ENCODE measurements at places on chromosomes 16 and 17. TPM values are rescaled to one million over a fixed set of nuclear protein-coding genes. Genes with fewer than 3 reads are reported as not detected.

DNA sequence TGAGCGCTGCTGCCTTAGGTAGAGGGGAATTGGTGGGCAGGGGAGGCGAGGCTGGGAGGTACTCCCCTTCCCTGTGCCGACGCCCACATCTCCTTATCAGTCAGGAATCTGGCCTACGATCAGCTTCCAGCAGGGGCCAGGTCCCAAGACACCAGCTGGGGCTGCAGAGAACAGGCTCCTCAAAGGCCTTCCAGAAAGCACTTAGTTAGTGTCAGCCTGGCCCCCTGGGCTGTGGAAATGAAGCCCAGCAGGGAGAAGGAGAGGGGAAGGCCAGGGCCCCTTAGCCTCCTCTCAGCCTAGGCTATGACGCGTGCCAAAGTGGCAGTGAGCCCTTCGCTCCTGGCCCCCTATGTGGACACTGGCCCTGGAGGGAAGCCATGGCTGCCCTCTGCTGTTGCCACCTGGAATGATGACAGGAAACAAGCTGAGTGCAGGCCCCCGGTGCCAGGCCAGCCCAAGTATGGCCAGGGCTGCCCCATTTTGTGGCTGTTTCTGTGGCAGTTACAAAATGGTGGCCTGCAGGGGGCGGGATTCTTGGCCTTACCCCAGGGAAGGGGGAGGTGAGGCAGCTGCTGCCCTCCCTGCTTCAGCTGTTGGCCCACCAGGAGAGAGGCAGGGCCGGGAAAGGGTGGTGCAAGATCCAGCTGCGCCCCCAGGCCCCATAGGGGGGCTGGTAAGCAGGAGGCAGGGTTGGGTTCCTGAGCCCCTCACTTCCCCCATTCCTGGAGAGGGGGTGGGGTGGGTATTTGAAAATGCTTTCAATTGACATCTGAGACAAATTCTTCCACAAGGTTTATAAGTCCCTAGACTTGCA, 11.3 kb downstream of the TBX4 start:
- no peak for DNase-seq

GRCh38 chr17:75645501-75645888, 12.3 kb downstream of the SMIM5 start:
- DNase-seq, result no peak

DNA sequence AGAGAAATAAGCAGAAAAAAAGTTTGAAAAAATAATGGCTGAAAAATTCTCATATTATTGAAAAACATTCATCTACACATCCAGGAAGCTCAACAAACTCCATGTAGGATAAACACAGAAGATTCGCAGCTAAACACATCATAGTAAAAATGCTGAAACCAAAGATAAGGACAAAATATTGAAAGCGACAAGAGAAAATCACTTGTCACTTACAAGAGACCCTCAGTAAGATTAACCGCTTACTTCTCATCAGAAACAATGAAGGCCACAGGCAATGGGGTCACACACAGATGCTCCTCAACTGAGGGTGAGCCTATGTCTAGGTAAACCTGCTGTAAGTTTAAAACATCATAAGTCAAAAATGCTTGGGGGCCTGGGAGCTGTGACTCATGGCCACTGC, 38.1 kb upstream of the METRNL start:
- no peak for DNase-seq

DNA sequence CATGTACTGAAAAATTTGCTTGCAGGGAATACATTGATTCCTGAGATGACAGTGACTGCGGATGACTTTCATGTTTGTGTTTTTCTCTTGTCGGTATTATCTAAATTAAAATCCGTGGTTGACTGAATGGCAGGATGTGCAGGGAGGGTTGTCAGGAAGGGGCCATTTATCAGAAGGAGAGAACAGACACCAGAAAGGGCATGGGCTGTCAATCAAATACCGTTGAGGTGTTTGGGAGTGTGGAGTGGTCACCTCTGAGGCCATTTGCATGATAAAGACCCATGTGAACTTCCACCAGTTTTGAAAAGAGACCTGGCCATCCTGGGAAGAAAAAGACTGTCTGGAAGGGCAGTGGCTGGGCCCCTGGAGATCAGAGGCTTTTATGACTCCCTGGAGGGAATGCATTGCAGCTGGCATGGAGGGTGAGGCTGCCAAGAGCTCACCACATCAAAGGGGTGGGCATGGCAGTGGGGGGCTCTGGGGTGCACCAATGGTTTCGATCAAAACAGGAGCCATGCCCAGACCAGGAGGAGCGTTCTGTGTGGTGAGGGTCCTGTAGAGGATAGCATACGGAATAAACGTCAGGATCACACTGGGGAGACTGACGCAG, 67.1 kb downstream of the CYLD start:
- no peak for DNase-seq

GRCh38 chr17:59074494-59074893, 32.2 kb downstream of the TRIM37 start:
- no peak for DNase-seq

DNA sequence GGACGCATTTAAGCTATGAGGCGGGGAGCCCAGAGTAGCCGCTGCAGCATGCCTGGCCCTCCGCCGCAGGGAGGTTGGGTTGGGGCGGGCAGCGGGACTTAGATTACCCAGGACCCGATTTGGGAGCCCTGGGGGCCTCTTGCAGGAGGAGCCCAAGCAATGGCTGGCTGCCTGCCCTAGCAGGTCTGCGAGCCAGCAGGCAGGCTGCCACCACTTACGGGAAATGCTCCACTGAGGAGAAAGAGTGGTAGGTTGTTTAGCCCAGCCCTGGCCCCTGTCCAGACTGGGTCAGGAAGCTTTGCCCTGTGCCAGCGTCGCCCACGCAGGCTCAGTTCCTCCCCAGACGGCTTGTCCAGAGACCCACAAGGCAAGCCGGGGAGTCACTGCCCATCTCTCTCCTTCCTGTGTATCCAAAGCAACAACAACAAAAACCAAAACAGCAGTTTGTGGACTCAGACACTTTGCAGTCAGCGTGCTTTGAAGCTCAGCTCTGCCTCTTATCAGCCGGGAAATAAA, 10.3 kb upstream of the TVP23A start:
- DNase-seq, result peak; percentile 96

DNA sequence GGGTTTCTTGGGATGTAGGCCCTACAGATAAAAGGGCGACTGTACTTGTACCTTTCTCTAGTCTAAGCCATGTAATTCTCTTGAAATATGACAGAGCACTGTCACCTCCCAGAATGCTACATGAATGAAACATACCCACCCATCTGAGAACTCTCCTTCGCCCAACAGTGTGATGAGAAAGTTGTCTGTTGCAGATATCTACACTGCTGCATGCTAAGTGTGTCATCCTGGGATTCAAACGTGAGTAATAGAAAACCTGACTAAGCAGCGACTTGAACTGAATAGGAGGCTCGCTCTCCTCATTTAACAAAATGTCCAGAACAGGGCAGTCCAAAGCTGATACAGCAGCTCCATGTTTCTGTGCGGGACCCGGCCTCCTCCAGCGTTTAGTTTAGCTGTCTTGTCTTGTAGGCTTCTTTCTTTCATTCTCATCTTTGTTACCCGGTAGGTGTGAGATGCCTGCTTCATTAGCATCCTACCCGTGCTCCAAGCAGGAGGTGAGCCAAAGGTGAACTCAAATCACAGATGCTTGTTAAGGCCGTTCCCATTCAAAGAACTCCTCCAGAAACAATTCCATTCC, 211.9 kb downstream of the PRKCA start:
- no peak for DNase-seq

GRCh38 chr16:16196099-16196498, 27.2 kb downstream of the ABCC6 start:
- DNase-seq, result no peak

GRCh38 chr17:9899280-9900043, 5.6 kb downstream of the RCVRN start:
- DNase-seq, result no peak

DNA sequence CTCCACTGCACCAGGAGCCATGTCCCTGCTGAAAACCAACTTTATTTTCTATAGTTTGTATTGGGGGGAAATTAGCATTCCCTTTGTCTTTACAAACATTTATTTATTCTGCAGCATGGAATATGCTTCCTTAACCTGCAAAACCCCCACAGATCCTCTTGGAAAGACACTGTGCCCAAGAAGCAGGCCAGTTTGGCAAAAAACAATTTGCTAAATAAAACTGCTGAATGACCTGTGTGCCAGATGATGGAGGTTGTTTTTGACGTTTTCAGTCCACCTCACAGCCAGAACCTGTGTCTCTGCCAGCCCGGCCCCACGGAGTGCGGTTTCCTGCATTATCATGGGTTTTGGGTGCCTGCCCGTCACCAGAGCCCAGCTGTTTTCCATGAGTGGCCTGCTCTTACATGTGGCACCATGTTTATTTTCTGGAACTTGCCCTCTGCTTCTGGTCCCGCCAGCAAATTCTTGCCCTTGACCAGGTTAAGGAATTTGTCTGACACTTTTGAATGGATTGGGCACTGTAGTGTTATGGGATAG, 26.4 kb downstream of the ORC6 start:
- DNase-seq, result peak; percentile 82

DNA sequence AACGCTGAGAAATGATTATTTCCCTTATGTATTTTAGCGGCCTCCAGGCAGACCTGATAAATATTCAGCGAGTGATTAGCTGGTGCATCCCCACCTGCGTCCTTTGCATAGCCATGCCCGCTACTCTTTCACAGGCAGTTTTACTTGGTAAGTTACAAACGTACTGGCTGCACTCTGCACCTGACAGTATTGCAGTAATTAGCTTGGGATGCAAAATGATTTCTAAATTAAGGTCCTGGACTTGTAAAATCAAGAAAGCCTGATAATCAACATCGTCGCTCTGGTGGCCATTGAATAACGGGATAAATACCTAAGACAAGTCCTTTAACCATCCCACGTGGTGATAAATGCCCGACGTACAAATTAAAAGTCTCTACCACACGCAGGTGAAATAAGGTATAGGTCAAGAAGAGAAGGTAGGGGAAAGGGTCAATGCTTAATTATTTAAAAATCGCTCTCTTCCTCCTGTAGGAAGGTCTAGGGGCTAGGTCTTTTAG, 998 bp upstream of the PRKCA start:
- DNase-seq, result no peak

GRCh38 chr16:27470567-27471431, 68.8 kb downstream of the IL21R start:
- no peak for DNase-seq

DNA sequence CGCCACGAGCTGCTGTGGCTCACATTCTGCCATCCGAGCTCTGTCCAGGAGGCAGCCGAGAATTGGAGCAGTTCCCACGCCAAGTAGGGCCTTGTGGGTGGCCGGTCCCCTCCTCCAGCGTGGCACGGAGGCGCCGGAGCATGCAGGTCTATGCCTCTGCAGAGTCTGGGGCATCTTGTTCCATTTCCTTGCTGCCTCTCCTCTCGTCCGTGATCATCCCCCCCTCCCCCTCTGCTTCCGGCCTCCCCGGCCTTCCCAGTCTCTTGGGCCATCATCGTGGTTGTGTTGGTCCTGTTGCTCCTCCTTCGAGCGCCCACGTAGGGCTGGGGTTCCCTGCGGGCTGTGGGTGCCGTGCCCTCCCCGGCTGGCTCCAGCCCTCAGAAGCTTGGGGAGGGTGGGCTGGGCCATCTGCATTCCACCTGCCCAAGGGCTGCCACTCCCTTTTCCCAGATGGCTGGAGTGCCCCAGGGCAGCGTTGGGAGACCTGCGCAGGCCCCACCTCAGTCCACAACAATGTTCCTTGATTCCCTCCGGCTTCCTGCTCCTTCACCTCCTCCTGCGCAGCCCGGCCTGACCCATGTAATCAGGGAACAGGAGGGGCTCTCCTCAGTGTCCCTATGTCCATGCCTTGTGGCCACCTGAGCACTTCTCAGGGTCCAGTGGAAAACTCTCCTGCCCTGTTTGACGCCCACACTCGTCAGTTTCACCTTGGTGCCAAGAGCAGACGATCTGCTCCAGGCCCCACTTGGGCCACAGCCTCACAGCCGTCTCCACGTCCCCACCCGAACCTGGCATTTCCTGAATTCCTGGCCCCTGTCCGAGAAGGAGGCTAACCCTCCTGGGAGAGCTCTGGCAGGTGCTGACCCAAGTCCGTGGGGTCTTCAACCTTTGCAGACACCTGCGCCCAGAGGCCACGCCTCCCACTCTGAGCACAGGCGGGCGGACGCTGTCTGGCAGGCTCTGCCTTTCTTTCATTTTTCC, 37.1 kb downstream of the BAIAP2 start:
- no peak for DNase-seq

- DNase-seq, result no peak
These were observed 312.5 kb upstream of the TNRC6C start for GRCh38 chr17:77646046-77646430.

- no peak for DNase-seq
These were observed 473.2 kb downstream of the RBFOX1 start for GRCh38 chr16:7805686-7806396.

DNA sequence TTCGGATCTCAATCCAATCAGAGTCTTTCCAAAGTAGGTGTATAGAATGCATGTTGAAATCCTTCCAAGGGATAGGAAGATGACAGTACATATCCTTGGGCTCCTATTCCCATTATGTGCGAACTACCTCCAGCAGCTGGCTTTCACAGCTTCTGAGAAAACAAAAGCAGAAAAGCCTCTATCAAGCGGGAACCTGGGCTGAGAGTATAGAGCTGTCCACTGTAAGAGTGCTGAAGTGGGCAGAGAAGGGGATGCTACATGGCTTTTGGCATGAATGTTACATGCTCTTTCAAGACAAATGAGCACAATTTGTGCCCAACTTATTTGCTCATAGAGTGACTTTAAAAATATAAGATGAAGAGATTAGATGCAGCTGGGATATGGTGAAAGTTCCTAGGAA, 993.5 kb downstream of the CDH8 start:
- DNase-seq, result no peak

GRCh38 chr16:66578651-66579531, at the start of gene CMTM2:
Gene CMTM2 (plus strand): TSS chr16:66579463. CDS start chr16:66579608, 145 bp downstream.
- peak; percentile 61 for DNase-seq

DNA sequence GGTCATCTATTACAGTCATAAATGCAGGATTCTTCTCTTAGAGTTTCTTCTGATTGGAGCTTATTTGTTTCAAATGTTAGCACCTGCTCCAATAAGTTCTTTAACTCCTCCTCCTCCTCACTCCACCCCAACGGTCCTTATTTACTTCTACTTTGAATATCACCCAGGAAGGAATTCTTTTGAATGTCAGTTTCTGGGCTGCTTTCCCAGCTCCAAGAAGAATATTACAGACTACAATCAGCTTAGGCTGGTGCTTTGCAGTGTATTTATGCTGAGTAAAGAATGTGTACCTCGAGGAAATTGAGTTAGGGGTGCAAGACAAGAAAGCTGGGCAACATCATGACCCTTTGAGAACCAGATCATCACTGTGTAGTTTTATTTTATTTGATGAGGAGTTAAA, 30.8 kb downstream of the MAP3K3 start:
- DNase-seq, result no peak

The SALL1 gene
- polyA plus RNA-seq, result 0.08 TPM

The NHLRC4 gene
- 0.50 TPM for polyA plus RNA-seq

The ALOX12 gene
- polyA plus RNA-seq, result not detected

The CFAP52 gene
- not detected for polyA plus RNA-seq

The NPIPA2 gene
- polyA plus RNA-seq, result 0.83 TPM

The KRTAP4-12 gene
- polyA plus RNA-seq, result not detected

The KRTAP2-3 gene
- not detected for polyA plus RNA-seq

The SDK2 gene
- 0.84 TPM for polyA plus RNA-seq

The CX3CL1 gene
- 15.5 TPM for polyA plus RNA-seq
